Left lobe of liver (tissue), 2 donors: ENCODE measurements at places on chromosomes 5 and 9. TPM values are rescaled to one million over a fixed set of nuclear protein-coding genes. Genes with fewer than 3 reads are reported as not detected.

DNA sequence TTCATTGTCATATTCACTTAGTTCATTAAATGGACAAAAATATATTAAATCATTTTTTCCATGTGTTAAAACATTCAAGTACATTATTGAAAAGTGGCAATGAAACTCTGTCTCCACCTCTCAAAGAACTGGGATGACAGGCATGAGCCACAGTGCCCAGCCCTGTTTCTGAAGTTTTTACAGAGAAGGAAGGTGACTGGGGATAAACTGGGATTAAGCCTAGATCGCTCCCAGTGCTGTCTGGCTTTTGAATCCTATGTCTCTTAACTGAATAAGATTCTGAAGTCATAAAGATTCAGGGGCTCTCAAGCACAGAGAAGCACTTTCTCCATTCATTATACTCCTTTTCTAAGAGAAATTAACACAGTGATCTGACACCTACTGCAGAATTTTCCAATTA is 88.3 kb downstream of the SLC38A9 start:
- no peak for DNase-seq

DNA sequence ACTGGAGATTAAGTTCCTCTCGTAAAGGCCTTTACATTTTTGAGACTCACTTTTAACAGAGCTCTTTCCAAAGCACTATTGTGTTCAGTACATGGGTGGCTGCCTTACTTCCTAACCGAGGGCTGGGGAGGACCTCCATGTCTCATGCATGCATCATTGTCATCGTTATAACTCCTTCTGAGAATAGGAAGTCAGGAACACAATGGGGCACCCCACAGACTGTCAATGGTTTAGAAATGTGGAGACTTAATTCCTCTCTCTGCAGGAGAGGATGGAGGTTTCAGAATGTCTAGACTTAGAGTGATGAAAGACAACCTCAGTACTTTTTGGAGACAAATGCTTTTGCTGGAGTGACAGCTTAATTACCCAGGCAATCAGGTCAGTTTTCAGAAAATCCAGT is 83.9 kb downstream of the PRLR start:
- no peak for DNase-seq

DNA sequence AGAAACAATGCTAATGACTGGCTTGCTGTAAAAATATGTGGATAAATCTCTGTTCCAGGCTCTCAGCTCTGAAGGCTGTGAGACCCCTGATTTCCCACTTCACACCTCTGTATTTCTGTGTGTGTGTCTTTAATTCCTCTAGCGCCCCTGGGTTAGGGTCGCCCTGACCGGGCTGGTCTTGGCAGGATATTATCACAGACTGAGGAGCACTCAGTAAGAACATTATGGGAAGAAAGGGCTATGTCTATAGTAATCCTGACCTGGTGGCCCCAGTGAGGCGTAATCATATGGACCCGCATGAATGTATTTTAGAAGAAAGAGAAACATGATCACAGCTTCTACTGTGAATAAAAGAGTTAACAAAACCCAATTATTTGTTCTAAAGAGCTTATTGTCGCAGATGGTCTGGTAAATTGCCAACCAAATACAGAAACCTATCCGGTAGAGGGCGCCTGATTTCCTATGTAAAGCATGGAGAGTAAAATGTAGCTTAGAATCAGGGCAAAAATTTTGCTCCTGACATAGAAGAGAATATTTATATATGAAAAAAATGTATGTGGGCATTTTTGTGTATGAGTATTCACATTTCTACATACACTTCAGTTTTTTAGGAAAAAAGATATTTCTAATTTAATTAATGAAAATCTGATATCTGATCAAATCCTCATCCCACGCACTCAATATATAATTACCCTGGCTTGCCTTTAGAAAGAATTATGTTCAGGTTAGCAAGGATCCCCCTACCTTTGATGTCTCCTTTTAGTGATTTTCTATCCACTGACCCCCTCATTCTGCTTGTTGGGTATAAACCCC is 5.8 kb upstream of the IFNA1 start:
- no peak for DNase-seq

GRCh38 chr5:17925276-17925675 is 291.0 kb downstream of the TAF11L14 start:
- DNase-seq, result no peak

GRCh38 chr5:180424094-180424493 is 70.1 kb upstream of the CNOT6 start:
- no peak for DNase-seq

GRCh38 chr9:5820425-5820824 is 12.5 kb downstream of the ERMP1 start:
- no peak for DNase-seq

GRCh38 chr9:117714282-117714681 is 10.1 kb downstream of the TLR4 start:
- no peak for DNase-seq

DNA sequence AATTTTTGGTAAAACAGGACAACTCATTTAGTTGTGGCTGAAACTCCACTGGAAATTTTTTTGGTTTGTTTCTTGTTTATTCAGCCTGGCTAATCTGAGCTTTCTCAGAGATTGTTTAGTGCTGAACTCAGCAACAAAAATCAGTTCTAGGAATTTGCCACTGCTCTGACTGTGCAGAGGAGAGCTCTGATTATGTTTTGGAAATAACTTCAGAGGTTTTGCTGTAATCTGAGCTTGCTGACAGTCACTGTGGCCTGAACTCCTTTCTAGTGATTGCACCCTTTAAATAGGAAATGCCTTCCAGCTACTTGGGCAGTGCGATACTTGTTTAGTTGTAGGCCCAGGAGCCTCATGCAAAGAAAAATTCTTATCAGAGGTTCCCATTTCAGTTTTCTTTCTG is 60.2 kb downstream of the OSTF1 start:
- no peak for DNase-seq

The GPR107 gene
- 14.1 TPM for total RNA-seq

The CDH9 gene
- total RNA-seq, result not detected

The GNA14 gene
- total RNA-seq, result 2.5 TPM
